ENCODE measurements at places on chromosomes 1 and 21.

GRCh38 chr1:154899041-154899440, 29.0 kb upstream of the KCNN3 start:
- no peak for DNase-seq

DNA sequence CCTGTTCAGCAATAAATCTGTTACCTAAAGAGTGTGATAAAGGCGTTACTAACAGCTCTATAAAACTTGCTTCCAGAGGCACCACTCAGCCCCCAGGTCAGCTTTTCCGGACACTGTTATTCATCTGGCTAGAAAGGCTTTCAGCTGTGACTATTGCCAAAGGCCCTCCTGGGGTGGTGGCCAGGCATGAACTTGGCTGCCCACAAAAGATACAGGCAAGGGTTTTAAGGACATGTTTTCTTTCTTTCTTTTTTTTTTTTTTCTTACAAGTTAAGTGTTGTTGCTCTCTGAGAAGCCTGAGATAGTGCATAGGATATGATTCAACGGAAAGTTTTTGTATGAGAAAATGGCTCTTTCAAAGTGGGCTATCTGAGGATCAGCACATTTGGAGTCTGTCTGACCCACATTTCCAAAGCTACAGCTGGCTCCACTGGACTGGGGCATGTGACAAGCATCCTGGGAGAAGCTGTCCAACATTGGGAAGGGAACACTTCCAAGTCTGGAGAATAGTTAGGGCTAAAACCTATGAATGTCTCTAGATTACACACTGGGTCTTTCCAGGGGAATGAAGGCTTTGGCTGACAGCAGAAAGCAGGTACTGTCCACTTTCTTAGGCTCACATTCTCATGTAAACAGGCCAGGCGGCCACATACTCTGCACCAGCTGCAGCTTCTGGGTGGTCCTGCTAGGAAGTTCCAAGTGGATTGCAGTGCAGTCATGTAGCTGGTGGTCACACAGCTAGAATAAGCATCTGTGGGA, 639.7 kb downstream of the LMO4 start:
- no peak for DNase-seq

- no peak for DNase-seq
Observed at GRCh38 chr21:42151148-42151947, 67.6 kb upstream of the ABCG1 start.

DNA sequence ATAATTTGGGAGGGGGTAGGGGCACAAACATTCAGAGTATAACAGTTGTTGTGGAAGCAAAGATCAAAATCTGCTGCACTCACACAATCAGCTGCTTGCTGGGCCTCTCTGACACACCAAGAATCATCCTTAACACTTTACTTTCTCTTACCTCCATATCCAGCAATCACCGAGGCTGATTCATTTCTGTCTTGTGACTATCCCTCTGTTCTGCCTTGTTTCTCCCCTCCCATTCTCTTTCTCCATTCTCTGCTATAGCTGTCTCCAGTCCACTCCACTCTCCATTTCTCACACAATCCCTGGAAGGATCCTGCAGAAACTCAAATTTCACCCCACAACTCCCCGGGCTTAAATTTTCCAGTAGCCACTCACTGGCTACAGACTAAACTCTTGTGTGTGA, 91.8 kb upstream of the NGF start:
- DNase-seq = no peak

DNA sequence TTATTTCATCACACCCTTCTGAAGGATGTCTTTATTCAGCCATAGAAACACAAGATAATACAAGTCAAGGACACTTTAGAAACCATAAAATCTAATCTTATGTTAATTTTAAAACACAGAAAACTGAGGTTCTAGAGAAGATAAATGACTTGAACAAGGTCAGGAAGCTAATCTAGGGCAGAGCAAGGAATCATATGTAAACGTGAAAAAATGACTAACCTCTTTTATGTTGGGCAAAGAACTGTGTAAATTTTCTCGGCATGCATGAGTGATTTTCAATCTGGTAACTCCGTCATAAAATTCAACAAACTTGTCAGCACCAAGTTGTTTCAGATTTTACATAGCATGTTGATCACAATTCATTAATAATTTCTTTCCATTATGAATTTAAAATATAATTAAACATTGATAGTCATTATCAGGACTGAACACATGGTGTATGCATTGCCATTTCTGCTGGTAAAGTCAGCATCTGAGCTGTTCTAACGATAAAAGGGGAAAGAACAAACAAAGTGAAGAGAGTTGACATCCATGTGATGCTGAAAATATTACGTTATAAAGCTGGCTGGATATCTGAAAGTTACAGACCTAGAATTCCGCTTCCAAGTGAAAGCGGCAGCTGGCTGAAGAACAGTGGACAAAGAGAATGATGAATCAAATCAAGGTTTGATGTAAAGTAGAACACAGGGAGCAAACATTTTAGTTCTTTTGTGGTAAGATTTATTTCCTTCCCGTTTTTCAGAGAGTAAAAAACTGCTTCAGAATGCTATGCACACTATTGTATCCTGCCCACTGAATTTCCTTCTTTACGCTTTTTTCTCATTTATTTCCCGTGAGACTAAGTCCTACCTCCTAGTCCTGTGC, 1037.4 kb upstream of the TMPRSS15 start:
- no peak for DNase-seq

DNA sequence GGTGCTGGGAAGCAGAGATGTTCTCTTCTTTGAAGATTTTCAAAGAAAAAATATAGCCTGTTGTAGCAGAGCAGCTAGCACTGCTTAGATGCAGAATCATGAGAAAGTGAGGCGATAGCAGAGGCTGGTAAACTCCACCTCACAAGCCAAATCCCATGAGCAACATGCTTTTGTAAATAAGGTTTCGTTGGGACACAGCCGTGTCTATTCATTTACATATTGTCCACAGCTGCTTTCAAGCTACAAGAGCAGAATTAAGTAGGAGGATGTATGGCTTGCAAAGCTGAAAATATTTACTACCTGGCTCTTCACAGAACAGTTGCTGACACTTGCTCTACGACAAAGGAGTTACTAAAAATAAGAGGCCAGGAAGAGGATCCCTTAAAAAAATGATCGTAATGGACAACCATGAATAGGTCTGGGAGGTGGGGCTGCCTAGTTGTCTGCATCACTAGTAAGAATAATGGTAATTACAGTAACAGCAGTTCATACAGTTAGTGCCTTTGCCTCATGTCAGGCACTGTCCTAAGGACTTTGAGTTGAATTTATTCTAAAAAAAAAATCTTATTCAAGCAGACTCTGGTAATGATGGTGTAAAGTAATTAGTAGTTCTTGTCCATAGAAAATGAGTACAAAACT, 622.0 kb downstream of the KIF26B start:
- DNase-seq = no peak

DNA sequence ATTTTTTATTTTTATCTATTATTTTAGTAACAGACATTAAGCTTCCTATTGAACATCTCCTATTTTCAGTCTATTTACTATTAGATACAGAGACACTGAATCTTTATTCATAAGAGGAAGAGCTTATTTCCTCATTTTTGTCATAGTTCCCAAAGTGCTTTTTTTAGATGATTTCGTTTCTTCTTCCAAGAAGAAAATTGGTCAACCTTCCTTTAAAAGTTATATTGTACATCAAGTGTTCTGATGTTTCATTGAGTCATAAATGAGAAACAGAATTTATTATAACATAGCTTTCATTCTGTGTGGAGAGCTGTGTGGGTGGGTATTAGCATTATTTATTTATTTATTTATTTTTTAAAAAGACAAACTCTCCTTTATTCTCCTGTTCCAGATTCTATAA, 50.6 kb upstream of the BACH1 start:
- no peak for DNase-seq

GRCh38 chr1:164667600-164667999, 108.6 kb downstream of the PBX1 start:
- DNase-seq = no peak

- no peak for DNase-seq
Observed at GRCh38 chr1:100794748-100795645, 75.5 kb downstream of the VCAM1 start.

DNA sequence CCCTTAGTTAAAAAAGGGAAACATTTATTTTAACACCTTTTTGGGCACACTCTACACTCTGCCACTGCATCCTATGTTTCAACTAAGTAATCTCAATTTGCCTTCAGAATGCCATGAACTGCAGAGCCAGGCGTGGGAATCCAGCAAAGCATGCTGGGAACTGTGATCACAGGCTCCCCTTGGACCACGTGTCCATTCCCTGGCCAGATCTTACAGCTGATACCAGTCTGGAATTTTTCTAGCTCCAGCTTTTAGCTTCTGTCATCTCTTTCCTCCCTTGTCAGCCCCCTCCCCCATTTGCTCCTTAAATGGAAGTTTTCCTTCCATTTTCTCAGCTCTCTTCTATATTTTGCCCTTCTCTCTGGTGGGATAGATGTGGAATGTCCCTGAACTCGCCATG, 29.4 kb downstream of the RCSD1 start:
- DNase-seq = no peak

DNA sequence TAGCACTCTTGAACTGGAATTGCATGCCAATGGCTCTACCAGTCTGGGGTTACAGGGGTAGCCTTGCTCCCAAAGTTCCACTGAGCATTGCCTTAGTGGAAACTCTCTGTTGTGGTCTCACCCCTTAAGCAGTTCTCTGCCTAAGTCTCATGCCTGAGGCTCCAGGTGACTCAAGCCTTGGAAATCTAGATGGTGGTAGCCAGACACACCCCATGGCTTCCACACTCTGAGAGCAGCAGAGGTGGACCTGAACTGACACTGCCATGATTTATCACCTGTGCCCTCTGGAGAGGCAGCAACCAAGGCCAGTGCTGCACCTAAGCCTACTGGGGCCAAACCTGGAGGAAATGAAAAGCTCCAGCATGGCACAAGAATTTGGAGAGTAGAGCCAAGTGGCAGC, 285.7 kb upstream of the PKN2 start:
- no peak for DNase-seq

- DNase-seq = no peak
Observed at GRCh38 chr1:88472298-88472697, 211.8 kb upstream of the PKN2 start.

- DNase-seq = no peak
Observed at GRCh38 chr1:14318830-14319229, 279.7 kb upstream of the KAZN start.

- no peak for DNase-seq
Observed at GRCh38 chr21:34511181-34511580, 829 bp downstream of the KCNE1 start.

DNA sequence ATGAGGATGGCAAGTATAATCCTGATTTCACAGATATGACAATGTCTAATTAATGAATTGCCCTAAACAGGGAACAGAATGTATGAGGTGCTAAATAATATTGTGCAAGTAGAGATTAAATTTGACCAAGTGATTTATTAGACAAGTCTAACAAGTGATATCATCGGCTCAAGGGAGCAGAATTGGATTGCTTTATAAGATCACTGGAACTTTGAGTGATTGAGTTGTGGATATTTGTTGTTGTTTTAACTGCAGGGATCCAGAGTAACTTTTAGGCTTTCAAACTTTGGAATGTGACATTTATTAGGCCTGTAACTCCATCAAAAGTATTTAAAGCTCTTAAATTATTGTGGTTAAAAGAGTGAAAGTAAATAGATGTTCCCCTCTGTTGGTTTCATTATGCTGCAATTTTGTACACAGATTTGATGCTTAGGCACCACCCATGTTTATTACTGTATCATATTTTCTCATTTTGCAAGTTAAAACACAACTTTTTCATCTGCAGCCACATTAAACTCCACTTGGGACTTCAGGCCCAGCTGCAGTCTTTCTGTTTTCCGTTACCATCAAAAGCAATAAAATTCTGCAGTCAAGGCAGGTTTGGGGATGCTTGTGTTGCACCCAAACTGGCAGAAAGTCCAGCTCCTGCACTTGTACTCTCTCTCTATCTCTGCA, 206.6 kb downstream of the HLX start:
- no peak for DNase-seq

Data from stimulated activated CD8-positive, alpha-beta memory T cell treated with anti-CD3 and anti-CD28 coated beads, Interleukin-2, amount 100 ng/mL, for 48 hours (primary cell).